ENCODE measurements at places on chromosomes 16 and 17. TPM values are rescaled to one million over a fixed set of nuclear protein-coding genes. Genes with fewer than 3 reads are reported as not detected.
A peak's percentile ranks its signal among the peaks of the same experiment; 100 is the strongest.

DNA sequence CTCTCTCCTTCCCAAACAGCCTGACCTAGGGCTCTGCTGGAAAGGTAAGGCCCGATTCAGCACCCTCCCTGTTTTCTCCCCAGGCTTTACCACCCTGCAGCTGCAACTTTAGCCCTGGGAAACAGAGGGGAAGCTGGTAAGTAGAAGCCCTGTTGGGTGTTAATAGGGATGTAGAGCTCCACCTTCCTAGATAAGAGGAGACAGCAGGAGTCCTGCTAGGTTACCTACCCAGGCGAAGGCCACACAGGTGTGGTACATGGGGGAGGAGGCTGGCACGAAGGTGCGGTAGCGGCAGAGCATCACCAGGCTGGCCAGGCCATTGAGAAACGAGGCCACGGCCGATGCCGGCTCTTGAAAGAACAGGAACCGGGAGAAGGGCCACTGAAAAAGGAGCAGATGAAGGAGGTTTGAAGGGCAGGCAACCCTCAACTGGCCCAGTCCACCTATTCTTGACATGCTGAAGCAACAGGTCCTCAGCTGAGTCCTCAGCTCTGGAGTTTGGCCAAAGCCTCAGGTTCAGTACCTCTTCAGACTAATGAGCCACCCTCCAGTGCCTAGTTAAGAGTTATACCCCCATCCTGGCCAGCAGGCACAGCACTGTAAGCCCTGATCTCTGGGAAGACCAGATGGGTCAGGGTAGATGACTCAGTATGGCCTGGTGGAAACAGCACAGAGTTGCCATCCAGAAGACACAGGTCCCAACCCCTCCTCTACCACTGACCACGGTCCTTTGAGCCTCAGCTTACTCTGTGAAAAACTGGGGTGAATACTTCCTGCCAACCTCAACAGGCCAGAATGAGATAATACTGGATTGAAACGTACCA, 3.3 kb downstream of the PGAP3 start:
- no peaks in the 10 kb centered on the region for H3K27me3 ChIP-seq
- no peak overlapping the region for H3K27ac ChIP-seq
- no peak for DNase-seq

DNA sequence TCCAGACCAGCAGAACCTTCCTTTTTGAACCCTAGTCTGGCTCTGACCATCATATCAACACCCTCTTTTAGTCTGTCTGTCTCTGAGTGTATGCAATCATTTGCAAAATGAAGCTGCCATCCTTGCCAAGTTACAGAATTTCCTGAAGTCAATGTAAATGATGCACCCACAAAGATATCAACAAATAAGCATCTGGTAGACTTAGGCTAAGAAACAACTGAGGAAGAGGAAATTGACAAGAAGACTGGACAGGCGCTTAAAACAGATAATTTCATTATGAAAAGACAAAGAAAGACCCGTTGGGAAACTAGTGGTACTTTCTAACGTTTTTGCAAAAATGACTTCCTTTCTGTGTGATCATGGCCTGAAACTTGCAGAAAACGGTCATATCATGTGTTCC, 24.7 kb upstream of the CIITA start:
- H3K27ac ChIP-seq, result no peak overlapping the region
- no peak overlapping the region for H3K4me3 ChIP-seq
- H3K27me3 ChIP-seq, result no peaks in the 10 kb centered on the region
- H3K4me1 ChIP-seq, result no peaks in the 10 kb centered on the region

DNA sequence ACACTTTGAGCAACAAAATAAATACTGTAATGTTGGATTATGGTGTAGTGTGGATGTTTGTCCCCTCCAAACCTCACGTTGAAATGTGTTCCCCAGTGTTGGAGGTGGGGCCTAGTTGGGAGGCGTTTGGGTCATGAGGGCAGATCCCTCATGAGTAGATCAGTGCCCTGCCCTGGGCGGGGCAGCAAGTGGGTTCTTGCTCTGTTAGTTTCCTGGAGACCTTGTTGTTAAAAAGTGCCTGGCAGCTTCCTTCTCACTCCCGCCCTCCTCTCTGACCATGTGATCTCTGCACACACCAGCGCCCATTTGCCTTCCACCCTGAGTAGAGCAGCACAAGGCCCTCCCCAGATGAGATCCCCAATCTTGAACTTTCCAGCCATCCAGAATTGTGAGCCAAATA, 67.7 kb downstream of the MPRIP start:
- H3K4me3 ChIP-seq, result no peak overlapping the region
- H3K4me1 ChIP-seq, result peaks cover 60% of the 10 kb centered on the region
- no peak for DNase-seq
- H3K36me3 ChIP-seq, result no peaks in the 10 kb centered on the region

DNA sequence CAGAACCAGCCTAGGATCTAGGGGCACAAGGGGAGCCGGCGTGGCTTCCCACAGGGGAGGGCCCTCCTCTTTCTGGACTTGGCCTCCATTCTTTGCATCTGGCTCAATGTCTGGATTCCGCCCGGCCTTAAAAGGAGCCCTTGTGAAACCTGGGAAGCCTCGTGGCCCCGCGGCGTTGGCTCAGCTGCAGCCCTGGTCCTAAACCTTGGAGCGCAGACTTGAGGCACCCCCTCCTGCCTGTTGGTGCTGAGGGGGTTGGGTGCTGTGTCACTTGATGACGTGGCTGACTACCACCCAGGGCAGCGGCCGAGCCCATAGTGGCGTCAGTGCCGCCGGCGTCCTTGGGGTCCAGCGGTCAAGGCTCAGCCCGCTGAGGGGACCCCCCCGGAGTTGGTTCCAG, 4.4 kb downstream of the TRAPPC2L start:
- H3K4me1 ChIP-seq, result peaks cover 6% of the 10 kb centered on the region
- no peaks in the 10 kb centered on the region for H3K36me3 ChIP-seq
- H3K27me3 ChIP-seq, result no peaks in the 10 kb centered on the region
- H3K27ac ChIP-seq, result no peak overlapping the region
- H3K4me3 ChIP-seq, result no peak overlapping the region

- H3K4me1 ChIP-seq, result no peaks in the 10 kb centered on the region
- no peaks in the 10 kb centered on the region for H3K27me3 ChIP-seq
- no peak for DNase-seq
- no peaks in the 10 kb centered on the region for H3K36me3 ChIP-seq
- H3K27ac ChIP-seq, result no peak overlapping the region
Measured at GRCh38 chr17:32117399-32117798, 24.9 kb upstream of the RHOT1 start.

GRCh38 chr16:71648921-71649320, 22.9 kb downstream of the MARVELD3 start:
- DNase-seq, result no peak
- H3K36me3 ChIP-seq, result no peaks in the 10 kb centered on the region
- H3K4me1 ChIP-seq, result no peaks in the 10 kb centered on the region
- H3K27me3 ChIP-seq, result no peaks in the 10 kb centered on the region
- H3K27ac ChIP-seq, result no peak overlapping the region

DNA sequence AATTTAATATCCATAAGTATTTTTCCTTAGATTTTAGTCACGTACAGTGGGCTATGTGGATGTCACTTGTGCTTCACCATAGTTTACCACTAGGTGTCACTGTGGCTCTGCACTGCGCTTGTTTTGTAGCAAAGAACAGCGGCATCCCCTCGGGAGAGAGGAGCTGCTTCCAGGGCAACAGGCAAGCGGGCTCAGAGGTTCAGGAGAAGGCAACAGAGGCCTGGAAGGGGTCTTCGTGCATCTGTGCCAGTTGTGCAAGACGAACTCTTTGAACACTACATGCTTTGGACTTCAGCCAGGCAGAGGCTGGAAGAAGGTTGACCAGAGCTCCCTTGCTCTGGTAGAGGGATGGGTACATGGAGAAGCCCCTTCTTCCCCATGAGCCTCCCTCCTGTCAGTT, 20.6 kb downstream of the CYB561 start:
- DNase-seq, result peak; percentile 89
- H3K27ac ChIP-seq, result no peak overlapping the region
- H3K27me3 ChIP-seq, result no peaks in the 10 kb centered on the region

- no peaks in the 10 kb centered on the region for H3K27me3 ChIP-seq
- H3K4me1 ChIP-seq, result peaks cover 18% of the 10 kb centered on the region
- H3K4me3 ChIP-seq, result no peak overlapping the region
- H3K36me3 ChIP-seq, result peaks cover 4% of the 10 kb centered on the region
- DNase-seq, result no peak
Measured at GRCh38 chr17:41691031-41691777, 2.5 kb downstream of the EIF1 start.

EDC4 gene
- 106 TPM for total RNA-seq

DNA sequence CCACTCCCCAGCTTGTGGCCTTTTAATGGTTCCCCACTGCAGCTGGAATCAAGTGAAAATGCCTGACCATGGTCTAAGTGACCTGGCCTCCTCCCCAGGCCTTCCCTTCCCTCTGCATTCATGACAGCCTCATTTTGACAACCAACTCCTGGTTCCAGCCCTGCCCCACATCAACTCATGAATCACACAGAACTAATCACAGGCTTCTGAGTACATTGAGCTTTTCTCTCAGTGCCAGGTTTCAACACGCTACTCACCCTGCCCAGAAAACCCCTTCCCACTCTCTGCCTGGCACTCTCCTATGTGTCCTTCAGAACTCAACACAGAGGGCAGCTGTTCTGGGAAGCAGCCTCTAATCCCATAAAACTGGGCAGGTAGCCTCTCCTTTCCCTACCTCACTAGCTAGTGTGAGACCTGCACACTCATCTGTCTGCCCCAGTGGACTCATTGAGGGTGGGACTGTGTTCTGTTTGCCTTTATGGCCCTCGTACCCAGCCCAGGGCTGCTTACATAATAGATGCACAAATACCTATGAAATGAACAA, 313.6 kb downstream of the GRIN2A start:
- H3K4me1 ChIP-seq, result no peaks in the 10 kb centered on the region
- no peaks in the 10 kb centered on the region for H3K27me3 ChIP-seq
- no peaks in the 10 kb centered on the region for H3K36me3 ChIP-seq
- no peak overlapping the region for H3K4me3 ChIP-seq
- DNase-seq, result no peak
- no peak overlapping the region for H3K27ac ChIP-seq

- H3K4me3 ChIP-seq, result no peak overlapping the region
- H3K27ac ChIP-seq, result no peak overlapping the region
- H3K36me3 ChIP-seq, result no peaks in the 10 kb centered on the region
- no peak for DNase-seq
- no peaks in the 10 kb centered on the region for H3K27me3 ChIP-seq
Measured at GRCh38 chr17:32299580-32300164, 34.0 kb downstream of the RHBDL3 start.

DNA sequence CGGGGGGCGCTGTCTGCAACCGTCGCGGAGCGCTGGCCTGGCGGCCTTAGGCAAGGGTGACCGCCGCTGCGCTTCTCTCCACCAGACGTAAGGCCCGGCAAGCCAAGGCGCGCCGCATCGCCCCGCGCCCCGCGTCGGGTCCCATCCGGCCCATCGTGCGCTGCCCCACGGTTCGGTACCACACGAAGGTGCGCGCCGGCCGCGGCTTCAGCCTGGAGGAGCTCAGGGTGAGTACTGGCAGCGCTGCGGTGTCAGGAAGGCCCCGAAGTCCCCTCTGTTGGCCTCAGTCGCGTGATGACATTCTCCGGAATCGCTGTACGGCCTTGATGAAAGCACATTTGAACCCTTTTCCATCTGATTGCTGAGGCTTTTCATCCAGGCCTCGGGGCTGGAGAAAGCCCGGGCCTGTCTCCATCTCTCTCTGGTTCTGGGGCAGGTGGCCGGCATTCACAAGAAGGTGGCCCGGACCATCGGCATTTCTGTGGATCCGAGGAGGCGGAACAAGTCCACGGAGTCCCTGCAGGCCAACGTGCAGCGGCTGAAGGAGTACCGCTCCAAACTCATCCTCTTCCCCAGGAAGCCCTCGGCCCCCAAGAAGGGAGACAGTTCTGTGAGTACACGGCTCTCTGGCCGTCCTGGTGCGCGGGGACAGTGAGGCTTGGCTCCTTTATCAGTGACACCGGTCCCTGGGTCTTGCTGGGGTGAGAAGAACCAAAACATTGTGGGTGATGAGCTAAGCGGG, 831 bp downstream of the RPL13 start:
- H3K27me3 ChIP-seq, result no peaks in the 10 kb centered on the region
- H3K4me1 ChIP-seq, result peaks cover 27% of the 10 kb centered on the region
- no peak for DNase-seq
- H3K4me3 ChIP-seq, result peak overlapping the region; percentile 94
